Stimulated activated CD4-positive, alpha-beta T cell treated with anti-CD3 and anti-CD28 coated beads, Interleukin-1b, Interleukin-23, amount 100 ng/mL, for 1 hour (primary cell): ENCODE measurements at places on chromosomes 2 and 18.

DNA sequence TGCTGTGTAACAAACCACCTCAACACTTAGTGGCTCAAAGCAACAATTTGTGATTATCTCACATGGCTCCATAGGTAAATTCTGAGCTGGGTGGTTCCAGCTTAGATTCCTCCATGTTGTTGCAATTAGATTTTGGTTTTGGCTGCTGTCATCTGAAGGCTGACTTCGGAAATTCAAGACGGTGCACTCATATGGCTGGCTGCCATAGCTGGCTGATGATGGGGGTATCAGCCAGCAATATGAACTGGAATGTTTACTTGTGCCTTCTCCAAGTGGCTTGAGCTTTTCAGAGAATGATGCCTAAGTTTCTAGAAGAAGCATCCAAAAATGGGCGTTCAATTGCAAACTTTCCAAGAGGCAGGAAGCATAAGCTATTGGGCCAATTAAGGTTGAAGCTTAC is 213.1 kb downstream of the GCA start:
- DNase-seq: no peak

GRCh38 chr2:14053105-14053504 is 579.4 kb upstream of the LRATD1 start:
- no peak for DNase-seq

GRCh38 chr18:55384551-55385275 is 203.3 kb downstream of the TCF4 start:
- DNase-seq: no peak

- DNase-seq: no peak
Observed at GRCh38 chr2:144358979-144359541, 160.9 kb downstream of the ZEB2 start.

DNA sequence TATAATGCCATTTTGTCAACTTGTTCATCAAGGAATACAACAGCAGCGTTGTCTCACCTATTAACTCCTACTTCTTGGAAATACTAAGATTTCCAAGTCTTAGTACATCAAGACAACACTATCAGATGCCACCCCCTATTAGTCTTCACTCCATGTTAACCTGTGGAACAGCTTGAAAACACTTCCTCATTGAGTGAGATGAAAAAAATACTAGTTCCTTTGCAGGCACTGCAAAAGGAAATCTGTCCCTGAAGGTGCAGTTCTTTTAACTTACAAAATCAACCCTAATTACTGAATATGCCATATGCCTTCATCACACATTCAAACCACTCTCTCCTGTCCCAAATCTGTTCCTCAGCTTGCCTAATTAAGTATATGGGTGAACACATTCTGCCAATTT is 4.0 kb downstream of the CWC22 start:
- no peak for DNase-seq

DNA sequence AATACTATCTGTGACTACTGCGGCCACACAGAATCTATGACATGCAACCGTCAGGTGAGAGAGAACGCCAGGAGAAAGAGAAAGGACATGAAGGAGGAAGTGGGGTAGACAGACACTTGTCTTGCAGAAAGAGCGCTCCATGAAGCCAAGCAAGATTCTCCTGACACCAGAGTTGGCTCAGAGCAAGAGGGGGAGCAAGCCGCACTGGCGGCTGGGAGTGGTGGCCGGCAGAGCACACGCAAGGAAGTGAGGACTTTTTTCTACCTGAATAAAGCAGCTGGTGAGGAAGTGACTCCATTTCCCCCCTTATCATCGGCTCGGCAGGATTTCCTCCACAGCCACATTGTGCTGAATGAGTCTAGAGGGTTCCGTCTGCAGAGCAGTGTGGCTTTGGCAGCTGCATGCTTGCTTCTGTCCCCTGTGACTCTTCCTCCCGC is 181.6 kb downstream of the BCL2 start:
- no peak for DNase-seq

DNA sequence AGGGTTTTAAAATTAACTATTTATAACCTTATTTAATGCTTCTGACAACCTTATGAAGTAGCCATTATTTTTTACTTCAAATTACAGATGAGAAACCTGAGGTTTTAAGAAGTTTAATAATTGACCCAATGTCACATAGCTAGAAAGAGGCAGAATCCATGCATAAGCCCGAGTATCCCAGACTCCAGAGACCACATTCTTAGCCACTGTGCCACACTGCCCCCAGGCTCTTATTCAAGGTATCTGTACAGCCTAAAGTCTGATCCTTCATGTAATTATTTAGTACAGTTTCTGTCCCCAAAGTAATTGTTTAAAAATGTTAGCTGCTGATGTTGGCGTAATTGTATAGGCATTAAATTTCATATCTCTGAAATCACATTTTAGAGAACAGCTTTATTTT is 124.7 kb upstream of the LRRTM1 start:
- DNase-seq: no peak

DNA sequence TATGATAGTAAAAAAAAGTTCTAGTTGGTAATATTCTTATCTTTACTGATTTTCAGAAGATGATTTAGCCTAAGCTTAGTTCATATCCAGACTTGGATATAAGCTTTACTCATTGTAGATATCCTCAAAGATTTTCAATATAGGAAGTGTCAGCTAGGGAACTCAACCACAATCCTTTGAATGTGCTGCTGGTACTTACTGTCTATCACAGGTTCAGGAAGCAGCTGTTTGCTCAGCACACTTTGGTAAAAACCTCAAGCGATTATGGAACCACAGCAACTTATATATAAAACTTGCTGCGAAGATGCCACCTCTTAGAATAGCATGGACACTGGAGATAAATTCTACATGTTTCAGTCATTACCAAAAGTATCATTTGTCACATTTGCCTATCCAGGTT is 60.1 kb upstream of the TNFRSF11A start:
- DNase-seq: no peak

GRCh38 chr2:222882484-222882928 is 21.7 kb downstream of the ACSL3 start:
- no peak for DNase-seq

GRCh38 chr2:124489686-124490085 is 464.6 kb downstream of the CNTNAP5 start:
- no peak for DNase-seq

DNA sequence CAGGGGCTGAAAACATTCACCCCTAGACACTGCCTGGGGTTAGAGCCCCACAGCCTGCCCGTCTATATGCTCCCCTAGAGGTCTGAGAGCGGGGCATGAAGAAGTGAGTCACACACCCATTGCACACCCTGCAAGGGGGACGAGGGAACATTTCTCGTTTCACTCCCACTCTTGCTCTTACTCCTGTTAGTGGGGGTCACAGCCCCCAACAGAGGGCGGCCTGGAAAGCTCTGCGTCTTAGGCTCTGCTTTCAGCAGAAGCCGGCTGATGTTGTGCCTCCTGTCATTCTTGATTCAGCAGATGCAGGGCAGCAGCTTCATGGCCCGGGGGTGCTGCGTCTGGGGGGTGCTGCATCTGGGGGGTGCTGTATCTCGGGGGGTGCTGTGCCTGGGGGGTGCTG is 141.3 kb downstream of the ASB1 start:
- DNase-seq: no peak

DNA sequence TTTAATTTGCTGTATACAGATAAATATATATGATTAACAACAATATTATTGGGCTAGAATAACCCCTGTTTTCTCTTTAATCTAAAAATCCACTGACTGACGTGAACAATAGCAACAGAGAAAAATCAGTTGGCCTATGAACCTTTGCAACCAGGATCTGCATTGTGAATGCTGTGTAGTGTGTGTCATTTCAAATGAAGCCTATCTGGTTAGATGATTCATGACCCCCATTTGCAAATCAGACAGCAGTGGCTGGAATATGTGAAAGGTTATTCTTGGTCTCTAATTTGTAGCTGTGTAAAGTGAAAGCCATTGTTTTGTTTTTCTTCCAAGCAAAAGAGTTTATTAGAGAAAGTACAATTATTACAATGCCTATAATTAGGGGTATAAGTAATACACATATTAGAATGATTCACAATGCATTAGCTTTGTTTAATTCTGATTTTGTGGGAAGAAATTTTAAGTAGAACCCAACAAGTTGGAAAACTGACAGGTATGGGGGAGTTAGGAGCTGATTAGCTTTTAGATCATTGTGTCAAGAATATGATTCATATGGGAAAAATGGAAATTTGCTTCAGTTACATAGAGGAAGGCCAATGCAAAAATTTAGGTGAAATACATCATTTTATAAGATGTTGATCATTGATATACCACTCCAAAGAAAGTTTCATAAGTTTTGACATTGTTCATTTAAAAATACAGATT is 1362.2 kb upstream of the TMEFF2 start:
- DNase-seq: no peak

- DNase-seq: no peak
Observed at GRCh38 chr2:162252153-162252552, 8.9 kb upstream of the FAP start.

DNA sequence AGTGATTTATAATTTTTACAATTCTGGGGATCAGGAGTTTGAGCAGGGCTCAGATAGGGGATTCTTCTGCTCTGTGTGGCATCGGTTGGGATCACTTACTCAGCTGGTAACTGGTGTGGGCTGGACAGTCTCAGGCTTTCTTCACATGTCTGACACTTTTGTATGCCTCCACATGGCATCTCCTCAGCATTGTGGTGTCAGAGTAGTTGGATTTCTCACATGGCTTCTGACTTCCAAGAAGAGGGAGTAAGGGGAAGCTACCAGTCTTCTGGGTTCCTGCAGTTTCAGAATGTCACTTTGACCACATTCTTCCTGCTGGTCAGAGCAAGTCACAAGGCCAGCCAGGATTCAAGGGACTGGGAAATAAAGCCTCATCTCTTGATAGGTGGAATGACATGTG is 55.6 kb downstream of the NCOA1 start:
- DNase-seq: no peak

GRCh38 chr2:174036825-174037224 is 71.7 kb upstream of the SP3 start:
- DNase-seq: no peak

DNA sequence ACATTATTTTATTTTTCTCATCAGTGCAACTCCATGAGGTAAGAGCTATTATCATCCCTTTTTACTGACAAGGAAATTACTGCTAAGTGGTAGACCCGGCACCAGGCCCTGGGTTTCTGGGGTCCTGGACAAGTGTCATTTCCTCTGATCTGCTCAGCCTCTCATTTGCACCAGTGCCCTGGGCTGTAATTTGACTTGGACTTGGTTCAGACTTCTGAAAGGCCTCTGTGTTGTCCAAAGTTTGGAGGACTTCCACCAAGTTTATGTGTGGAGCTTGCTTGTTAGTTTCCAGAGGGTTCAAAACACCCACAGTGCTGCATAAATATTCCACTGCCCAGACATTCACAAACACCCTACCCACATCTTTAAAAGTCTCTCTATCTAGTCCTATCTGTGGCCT is 44.0 kb upstream of the PPP1CB start:
- DNase-seq: no peak

- no peak for DNase-seq
Observed at GRCh38 chr2:39712953-39713352, 47.2 kb downstream of the TMEM178A start.

DNA sequence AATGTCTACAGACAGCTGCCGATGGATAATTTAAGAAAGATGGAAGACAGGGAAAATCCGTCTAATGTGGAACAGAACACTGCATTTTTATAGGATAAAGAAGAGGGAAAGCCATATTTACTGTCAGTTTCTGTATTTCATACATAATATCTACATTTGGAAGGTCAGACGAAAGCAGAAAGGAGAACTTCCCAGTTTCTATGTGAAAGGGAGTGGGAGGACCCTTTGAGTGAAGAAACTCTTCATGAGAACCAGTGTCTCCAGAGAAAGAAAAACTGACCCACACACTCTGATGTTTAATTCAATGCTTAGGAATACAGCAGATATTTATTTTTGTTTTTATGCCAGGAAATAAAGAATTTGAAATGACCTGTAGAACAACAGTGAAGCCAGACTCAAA is 127.2 kb downstream of the CALCRL start:
- DNase-seq: no peak

DNA sequence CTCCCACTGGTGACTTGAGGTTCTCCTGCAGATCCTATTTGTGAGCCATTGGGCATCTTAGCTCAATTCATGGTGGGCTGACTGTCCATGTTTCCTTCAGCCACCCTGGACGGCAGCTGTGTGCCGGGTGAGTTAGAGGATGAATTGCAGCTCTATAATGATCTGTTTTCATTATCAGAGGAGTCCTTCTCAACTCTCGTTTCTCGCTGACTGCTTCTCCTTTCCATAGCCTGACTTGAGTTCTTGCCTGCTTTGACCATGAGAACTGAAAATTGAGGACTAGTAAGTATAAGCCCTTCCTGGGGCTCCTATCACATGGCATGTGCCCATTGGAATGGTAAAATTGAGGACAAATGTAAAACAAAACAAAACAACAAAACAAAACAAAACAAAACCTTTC is 121.8 kb downstream of the CDC42EP3 start:
- no peak for DNase-seq

DNA sequence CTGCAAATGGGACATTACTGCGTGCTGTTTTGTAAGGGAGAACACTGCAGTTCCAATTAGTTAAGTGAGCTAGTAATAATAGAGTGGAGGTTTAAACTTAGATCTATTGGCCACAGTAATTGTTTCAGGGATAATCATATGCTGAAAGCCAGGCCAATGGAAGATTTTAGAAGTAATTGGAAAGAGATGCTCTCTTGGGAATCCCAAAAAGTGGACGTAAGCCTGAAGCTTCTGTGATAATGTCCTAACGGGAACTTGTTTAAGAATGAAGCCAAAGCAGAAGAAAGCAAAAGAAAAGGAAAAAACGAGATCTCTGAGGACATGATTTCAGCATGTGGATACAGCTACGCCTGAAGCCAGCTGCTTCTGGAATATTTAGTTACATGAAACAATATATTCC is 594.6 kb downstream of the SLC4A3 start:
- no peak for DNase-seq

GRCh38 chr2:65613968-65614555 is 181.7 kb upstream of the SPRED2 start:
- DNase-seq: no peak

DNA sequence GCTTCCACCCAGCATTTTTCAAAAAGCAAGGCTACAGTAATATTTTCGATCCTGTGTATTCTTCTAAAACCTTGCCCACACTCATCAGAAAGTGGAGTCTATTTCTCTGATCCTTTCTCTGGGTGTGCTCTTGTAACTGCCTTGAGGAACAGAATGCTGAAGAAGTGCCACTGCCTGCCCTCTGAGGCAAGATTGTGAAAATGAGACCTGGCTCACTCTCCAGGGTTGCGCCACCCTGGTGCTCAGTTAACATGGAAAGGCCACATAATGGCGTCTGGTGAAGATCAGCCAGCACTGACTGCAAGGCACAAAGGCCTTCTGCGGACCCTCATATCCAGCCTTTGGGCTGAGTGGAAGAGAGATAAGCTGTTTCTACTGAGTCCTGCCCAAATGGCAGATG is 11.2 kb upstream of the SH3RF3 start:
- no peak for DNase-seq

DNA sequence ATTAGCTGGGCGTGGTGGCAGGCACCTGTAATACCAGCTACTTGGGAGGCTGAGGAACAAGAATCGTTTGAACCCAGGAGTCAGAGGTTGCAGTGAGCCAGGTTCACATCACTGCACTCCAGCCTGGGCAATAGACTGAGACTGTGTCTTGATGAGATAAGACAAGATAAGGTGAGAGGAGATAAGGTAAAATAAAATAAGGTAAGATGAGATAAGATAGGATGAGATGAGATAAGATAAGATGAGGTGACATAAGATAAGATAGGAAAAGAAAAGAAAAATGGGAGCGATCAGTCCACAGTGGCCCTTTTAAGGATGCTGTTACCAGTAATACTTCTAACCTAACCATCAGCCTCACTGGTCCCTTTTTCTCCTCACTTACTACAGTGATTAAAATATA is 134.3 kb upstream of the UNC80 start:
- DNase-seq: no peak
